ENCODE measurements at places on chromosomes 3 and 15.
A peak's percentile ranks its signal among the peaks of the same experiment; 100 is the strongest.

- H3K27me3 ChIP-seq: no peaks in the 10 kb centered on the region
- H3K36me3 ChIP-seq: no peaks in the 10 kb centered on the region
- no peak for DNase-seq
- H3K4me1 ChIP-seq: no peaks in the 10 kb centered on the region
- no peak overlapping the region for H3K4me3 ChIP-seq
Measured at GRCh38 chr15:85718271-85718971, 76.3 kb downstream of the KLHL25 start.

DNA sequence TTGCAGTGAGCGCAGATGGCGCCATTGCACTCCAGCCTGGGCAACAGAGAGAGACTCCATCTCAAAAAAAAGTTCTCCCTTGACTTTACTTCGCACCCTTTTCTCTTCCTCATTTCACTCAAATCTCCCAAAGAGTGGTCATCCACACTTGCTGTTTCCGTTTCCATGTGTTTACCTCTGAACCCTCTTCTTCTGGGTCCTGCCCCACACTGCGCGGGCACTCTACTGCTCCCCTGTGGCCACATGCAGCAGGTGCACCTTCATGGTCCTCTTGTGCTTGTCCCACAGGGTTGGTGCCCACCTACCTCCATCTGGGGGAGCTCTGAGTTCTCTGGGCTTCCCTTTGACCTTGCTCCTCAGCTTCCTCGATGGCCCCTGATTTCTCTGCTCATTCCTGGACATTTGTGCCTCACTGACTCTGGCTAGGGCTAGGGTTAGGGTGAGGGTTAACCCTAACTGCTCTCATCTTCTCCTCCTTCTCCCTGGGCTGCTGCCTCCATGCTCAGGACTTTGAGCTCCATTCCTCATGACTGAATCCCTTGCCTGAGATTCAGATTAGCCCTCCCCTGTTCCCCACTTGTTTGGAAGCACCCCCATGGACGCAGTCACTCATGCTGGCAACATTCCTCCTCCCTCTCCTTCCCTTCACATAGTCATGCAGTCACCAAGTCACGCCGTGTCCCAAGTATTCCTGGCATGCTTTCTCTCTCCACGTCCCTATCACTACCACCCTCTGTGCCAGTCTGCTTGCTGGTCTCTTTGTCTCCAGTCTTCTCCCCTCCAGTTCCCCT is 26.6 kb upstream of the KY start:
- H3K4me3 ChIP-seq: no peak overlapping the region
- peak; percentile 27 for DNase-seq
- H3K36me3 ChIP-seq: no peaks in the 10 kb centered on the region

DNA sequence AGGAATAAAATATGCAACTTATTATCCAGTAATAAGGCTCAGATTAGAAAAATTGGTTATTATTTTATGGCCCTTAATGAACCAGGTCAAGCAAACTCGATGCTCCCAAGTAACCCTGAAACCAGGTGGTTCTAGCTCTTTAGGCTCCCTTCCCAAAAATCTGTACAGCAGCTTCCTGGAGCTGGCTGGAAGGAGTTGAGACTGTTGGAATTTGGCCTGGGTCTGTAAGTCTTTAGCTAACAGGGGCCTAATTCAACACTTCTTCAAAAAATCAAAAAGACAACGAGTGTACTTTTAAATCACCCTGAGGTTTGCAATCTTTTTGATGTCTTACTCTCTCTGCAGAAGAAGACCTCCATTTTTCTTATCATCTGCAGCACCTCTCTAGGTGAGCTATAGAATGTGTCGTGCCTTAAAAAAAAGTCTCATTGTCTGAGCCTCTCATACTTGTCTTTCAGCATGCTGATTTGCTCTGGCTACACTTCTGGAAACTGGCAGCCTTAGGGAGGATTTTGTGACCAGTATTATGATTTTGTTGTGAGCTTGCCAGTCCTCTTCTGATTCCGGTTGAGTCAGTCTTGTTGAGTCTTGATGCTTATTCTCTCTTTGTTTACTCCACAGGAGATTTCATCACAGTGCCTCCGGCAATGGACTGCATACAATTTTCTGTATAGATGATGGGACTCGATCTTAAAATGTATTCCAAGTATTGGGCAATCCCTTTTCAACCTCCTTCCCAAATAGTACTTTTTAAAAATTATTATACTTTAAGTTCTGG is 235.0 kb upstream of the KBTBD8 start:
- no peak overlapping the region for H3K4me3 ChIP-seq
- no peak for DNase-seq
- no peaks in the 10 kb centered on the region for H3K36me3 ChIP-seq
- no peak overlapping the region for H3K27ac ChIP-seq
- H3K27me3 ChIP-seq: no peaks in the 10 kb centered on the region
- no peaks in the 10 kb centered on the region for H3K4me1 ChIP-seq

- peak; percentile 52 for DNase-seq
- no peak overlapping the region for H3K4me3 ChIP-seq
- no peak overlapping the region for H3K27ac ChIP-seq
- no peaks in the 10 kb centered on the region for H3K27me3 ChIP-seq
Measured at GRCh38 chr3:190811775-190812480, 50.6 kb downstream of the GMNC start.

- H3K27ac ChIP-seq: no peak overlapping the region
- DNase-seq: no peak
- H3K27me3 ChIP-seq: no peaks in the 10 kb centered on the region
- no peaks in the 10 kb centered on the region for H3K36me3 ChIP-seq
Measured at GRCh38 chr3:135646873-135647272, 318.7 kb upstream of the PPP2R3A start.

- no peak overlapping the region for H3K27ac ChIP-seq
- no peaks in the 10 kb centered on the region for H3K4me1 ChIP-seq
- H3K4me3 ChIP-seq: no peak overlapping the region
Measured at GRCh38 chr3:122944671-122945161, 82.8 kb downstream of the SEMA5B start.

Measured in iPS DF 6.9 (cell line).